Naive thymus-derived CD4-positive, alpha-beta T cell (primary cell): ENCODE measurements at places on chromosomes 2 and 18. TPM values are rescaled to one million over a fixed set of nuclear protein-coding genes. Genes with fewer than 3 reads are reported as not detected.

The SALL3 gene
- total RNA-seq: not detected

The C1GALT1C1L gene
- total RNA-seq: not detected in 2 replicates

The OR6B2 gene
- total RNA-seq: not detected

The PDE1A gene
- total RNA-seq: not detected

The UGT1A6 gene
- not detected in 2 replicates for total RNA-seq

The PRR30 gene
- not detected for total RNA-seq

The PARD3B gene
- 0.87 TPM for total RNA-seq

The HJURP gene
- total RNA-seq: 60.5 and 67.1 TPM in 2 replicates

The DGUOK gene
- total RNA-seq: 48.8 TPM

The NEU2 gene
- total RNA-seq: not detected

The ERFE gene
- total RNA-seq: 0.28 and 0.31 TPM in 2 replicates

The ASPRV1 gene
- total RNA-seq: 2.9 TPM

The RNU2-63P gene
- 14.5 and 22.7 TPM in 2 replicates for total RNA-seq

The CDK5R2 gene
- total RNA-seq: not detected in 2 replicates

The CDCA7 gene
- 2.3 TPM for total RNA-seq

The GNAL gene
- total RNA-seq: 0.80 TPM

The ALMS1 gene
- total RNA-seq: 23.5 TPM

The CHRND gene
- total RNA-seq: not detected

The DSG1 gene
- not detected for total RNA-seq

The PROC gene
- not detected for total RNA-seq

The IL1RL1 gene
- 4.9 TPM for total RNA-seq

The IL1RL2 gene
- not detected in 2 replicates for total RNA-seq

The NXPH2 gene
- total RNA-seq: not detected

The CPLX4 gene
- total RNA-seq: not detected

The BCL2 gene
- 150 TPM for total RNA-seq

The MAB21L4 gene
- not detected for total RNA-seq

The ICOS gene
- total RNA-seq: 52.5 and 54.4 TPM in 2 replicates

The ABCB11 gene
- 0.03 TPM in 1 of 2 replicates, not detected in the other for total RNA-seq

The ABCG8 gene
- not detected for total RNA-seq

The DSG4 gene
- total RNA-seq: not detected

The MC2R gene
- not detected for total RNA-seq

The PCGF1 gene
- 26.5 TPM for total RNA-seq

The CCDC85A gene
- total RNA-seq: not detected

The TUBA3D gene
- total RNA-seq: not detected in 2 replicates

The MGAT5 gene
- total RNA-seq: 35.5 TPM

The ESCO1 gene
- 35.1 TPM for total RNA-seq

The FOXD4L1 gene
- not detected for total RNA-seq

The UGT1A5 gene
- not detected for total RNA-seq

The REL gene
- total RNA-seq: 59.1 TPM

The TTC39C gene
- 91.4 TPM for total RNA-seq
